ENCODE measurements at places on chromosomes 6 and 20.

DNA sequence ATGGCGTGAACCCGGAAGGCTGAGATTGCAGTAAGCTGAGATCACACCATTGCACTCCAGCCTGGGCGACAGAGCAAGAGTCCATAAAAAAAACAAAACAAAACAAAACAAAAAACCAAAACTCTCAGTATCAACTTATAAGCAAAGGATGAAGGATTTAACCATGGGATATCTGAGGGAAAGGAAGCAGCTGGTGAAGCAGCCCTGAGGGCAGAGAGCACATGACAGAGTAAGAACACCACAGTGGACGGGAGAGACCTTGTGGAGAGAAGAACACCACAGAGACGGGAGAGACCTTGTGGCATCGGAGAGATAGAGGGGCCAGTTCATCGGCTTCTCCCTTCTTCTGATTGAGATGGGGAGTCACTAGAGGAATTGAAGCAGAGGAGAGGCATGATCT lies 697.2 kb downstream of the HDGFL1 start:
- no peak for DNase-seq

DNA sequence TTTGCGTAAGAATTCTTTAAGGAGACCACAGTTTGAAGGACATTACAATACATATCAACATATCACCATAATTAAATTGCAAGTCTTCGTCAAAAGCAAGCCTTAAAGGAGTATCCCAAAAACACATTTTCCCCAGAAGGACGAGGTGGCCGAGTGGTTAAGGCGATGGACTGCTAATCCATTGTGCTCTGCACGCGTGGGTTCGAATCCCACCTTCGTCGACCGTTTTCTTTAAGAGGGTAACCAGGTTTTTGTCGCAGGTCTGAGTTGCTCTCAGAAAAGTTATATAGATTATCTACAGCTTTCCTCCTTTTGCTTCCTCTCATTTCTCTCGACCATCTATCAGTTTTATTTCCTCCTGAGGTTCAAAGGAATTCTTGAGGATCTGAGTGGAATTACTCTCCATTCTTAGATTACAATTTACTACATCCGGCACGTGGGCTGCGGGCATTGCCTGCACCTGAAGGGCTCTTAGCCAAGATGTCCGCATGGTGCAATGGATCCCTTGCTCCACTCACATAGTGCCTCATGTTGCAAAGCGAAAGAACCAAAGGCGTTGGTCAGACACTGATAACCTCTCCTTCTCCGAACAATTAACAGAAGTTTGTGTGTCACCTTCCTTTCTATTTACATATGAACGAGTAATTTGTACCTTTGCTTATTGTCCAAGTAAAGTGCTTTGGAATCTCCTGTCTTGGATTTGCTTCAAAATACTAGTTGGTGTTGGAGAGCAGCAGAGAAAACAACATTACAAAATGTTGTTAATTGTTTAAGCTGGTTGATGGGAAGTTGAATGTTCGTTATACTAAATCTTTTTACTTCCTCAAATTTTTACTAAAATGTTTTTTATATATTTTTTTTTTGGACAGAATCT lies 14.0 kb downstream of the POM121L2 start:
- DNase-seq, result peak; percentile 36

GRCh38 chr6:35357677-35358076 lies 15.3 kb downstream of the PPARD start:
- DNase-seq, result no peak

DNA sequence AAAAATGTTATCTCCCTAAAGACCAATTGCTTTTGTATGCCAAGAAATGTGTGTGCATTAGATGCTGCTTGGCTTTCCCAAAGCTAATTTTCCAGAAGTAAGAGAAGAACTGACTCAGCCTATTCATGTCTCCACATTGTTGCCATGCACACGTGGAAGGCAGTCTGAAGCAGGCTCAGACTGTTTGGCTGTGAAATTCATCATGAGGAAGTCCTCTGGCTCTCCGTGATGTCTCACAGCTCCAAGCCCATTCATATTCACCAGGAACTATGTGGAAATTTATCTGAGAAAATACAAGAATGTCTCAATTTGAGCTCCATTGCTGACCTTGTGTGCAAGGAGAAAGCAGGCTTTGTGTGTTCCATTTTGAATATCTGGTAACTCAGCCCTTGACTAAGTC lies 1022.2 kb upstream of the GJE1 start:
- no peak for DNase-seq

GRCh38 chr6:30061092-30061857 lies at the start of gene POLR1H:
Gene POLR1H, plus strand, starts transcription at chr6:30061265. Its CDS starts 260 bp downstream, at chr6:30061525.
- peak; percentile 95 for DNase-seq

GRCh38 chr6:129902681-129903080 lies 41.6 kb upstream of the TMEM244 start:
- no peak for DNase-seq

Measured in NCI-H2171 treated with DMSO at 0.1 percent for 48 hours (cell line).